ENCODE measurements at places on chromosomes 6 and 20.

- DNase-seq, result no peak
Observed at GRCh38 chr6:130754786-130755367, 72.3 kb upstream of the SMLR1 start.

DNA sequence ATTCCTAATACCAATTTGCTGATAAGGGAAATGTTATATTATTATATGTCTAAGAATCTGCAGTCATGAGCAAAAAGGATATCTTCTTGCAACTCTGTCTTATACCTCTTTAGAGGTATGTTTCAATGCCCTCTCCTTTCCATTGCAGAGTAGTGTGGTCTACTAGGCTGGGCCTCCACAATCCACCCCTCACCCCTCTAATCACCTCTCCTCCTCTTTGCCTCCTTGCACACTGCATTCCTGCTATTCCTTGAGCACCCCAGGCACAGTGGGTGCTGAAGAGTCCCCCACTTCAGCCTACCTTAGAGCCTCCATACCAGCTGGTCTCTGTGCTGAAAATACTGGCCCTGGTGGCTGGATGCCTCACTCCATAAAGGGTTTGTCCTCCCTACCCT lies 26.9 kb downstream of the ARMC2 start:
- DNase-seq, result no peak

DNA sequence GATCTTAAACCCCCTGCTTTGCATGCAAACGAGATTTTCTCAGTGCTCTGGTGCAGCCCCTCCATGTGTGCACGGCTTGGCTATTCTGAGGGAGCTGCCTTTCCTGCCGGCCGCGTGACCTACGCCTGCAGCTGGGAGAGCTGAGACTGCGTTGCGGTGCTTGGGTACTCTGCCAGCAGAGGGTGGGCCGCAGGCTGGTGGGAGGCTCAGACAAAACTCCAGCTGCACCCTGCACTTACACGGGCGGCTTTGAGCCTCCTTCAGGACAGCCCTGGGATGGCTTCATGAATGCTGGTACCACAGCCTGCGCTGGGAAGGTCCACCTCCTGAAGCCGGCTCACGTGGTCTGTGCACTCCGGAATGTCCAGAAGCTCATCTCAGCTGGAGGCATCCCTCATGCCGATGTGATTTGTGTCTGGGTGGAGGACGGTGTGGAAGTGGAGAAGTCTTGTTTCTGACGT lies 223.7 kb downstream of the DLL1 start:
- no peak for DNase-seq

GRCh38 chr20:31587545-31588389 lies 17.3 kb upstream of the ID1 start:
- DNase-seq, result peak; percentile 77

DNA sequence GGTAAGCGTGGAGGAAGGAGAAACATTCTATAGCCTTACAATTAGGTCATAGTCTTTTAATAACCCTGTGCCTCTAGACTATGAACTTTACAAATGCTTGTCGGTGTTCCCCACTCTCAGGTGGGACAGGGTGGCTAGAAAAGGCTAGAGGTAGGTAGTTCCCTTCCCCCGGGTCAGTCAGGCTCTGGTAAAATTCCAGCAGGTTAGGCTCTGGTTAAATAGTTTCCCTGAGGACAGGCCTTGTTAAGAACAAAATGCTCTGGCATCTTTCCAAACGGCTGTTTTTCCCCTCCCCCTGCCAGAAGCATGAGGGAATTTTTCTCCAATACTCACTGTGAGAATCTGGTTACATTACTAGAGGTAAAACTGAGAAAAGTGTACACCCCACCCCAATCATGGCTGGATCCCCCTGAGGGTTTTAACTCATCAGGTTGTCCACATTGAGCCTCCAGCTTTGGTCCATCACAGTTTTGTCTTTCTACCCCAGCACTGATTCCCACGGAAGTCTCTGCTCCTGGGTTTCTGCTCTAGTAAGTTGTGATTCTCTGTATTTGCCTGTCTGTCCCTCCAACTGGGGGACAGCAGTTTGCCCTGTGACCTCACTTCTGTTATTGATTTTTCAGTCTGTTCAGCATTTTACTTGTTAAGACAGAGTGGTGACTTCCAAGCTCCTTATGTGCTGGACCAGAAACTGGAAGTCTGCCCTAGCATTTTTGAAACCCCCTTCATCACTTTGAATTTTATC lies 84.7 kb upstream of the ADGRF1 start:
- peak; percentile 23 for DNase-seq

- DNase-seq, result no peak
Observed at GRCh38 chr6:76420094-76420493, 347.6 kb upstream of the IMPG1 start.

GRCh38 chr6:147287869-147288271 lies 83.7 kb downstream of the STXBP5 start:
- DNase-seq, result no peak

DNA sequence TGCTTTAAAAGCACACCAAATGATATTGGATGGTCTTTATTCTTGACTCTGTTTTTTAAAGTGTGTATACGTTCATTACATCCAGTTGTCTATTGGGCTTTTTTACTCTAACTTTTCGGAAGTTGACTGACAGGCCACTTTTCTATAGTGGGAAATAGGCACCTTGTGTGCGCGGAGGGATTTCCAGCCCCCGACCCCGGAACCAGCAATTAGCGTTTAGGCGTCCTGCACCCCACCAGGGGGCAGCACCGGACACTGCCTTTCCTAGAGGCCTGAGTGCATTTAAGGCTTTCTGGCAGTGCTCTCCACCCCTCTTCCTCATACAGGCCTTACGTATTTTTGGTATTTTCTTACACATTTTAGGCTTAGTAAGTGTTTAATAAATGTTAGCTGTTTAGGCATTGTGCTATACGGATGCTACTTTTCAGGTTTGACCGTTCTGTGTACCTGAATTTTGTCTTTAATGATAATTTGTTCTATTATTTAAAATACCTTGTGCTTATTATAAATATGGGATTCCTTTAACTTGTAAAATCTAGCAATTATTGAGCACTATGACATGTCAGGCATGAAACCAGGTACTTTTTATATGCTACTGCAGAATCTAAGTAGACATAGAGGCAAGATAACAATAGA lies 231.8 kb downstream of the BCKDHB start:
- peak; percentile 29 for DNase-seq

- DNase-seq, result no peak
Observed at GRCh38 chr6:137352859-137353258, 133.7 kb upstream of the IFNGR1 start.

GRCh38 chr20:61631751-61632150 lies 379.7 kb downstream of the CDH4 start:
- no peak for DNase-seq

GRCh38 chr6:155078331-155078745 lies 83.2 kb downstream of the TIAM2 start:
- DNase-seq, result no peak

DNA sequence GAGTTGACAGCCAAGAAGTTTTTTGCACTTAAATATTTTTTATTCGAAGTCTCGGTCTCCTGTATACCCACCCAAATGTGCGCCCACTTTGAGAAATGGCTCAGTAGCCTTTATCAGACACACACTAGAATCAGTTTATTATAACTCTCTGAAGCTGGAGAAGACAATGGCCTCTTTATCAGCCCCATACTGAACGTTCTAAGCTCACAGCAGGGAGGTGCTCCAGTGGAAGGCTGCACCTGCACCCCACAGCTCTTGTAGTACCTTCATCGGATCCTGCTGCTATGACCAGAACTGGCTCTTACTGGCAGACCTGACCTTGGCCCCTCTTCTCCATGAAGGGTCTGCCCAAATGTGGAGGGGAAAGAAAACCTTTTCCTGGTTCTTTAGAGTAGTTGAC lies 165.0 kb upstream of the SCGN start:
- DNase-seq, result no peak

DNA sequence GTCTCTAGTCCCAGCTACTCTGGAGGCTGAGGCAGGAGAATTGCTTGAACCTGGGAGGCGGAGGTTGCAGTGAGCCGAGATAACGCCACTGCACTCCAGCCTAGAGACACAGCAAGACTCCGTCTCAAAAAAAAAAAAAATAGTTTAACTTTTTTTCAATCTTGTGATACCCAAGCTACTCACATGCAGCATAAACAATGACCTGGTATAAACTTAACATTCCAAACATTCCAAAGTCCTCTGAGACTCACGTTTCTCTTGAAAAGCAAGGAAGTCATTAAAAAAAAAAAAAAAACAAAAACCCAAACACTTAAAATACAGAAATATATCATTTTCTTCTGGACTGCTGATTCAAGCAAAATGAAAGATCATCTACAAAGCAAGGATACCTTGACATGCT lies 14.3 kb downstream of the CRNKL1 start:
- no peak for DNase-seq

DNA sequence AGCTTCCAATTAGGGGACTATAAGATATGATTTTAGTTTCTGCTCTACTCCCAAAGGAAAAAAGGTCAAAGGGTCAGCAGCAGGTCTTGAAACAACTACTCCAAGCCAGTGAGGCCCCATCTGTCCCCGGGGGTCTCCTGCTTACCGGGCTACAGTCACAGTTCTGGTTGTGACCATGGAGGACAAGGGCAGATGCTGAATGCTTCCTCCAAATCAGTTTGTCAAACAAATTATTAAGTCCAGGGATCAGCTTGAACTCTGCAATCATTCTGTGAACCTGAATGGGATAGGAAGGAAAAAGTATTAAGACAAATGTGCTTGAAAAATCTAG lies 60.2 kb downstream of the MYH7B start:
- DNase-seq, result no peak

- no peak for DNase-seq
Observed at GRCh38 chr20:37681384-37682112, 12.3 kb upstream of the CTNNBL1 start.

DNA sequence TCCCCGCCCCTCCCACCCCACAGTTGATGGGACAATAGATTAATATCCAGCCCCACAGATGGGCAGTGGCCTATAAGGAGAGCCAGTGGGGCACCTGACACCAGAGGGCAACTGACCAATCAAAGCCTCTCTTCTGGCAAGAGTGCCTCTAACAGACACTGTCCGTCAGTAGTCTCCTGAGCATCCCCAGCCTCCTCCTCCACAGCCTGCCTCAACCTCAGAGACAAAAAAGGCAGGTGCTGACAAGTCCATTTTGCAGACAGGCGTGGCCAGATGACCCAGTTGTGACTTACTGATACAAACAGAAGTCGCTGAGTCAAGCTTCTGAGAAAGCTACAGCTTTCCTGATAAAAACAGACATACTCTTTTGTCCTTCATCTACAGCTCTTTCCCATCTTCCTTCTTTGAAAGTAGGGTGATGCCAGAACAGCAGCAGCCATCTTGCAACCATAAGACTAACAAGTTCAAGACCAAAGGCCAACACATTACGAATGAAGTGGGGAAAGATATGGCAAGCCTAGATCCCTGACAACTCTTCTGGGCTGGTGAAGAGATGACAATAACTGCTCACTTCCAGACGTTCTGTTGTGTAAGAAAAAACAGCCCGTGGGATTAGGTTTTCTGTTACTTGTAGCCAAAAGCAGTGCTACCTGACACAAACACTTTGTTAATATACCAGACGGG lies 12.3 kb downstream of the PPIL1 start:
- DNase-seq, result no peak

DNA sequence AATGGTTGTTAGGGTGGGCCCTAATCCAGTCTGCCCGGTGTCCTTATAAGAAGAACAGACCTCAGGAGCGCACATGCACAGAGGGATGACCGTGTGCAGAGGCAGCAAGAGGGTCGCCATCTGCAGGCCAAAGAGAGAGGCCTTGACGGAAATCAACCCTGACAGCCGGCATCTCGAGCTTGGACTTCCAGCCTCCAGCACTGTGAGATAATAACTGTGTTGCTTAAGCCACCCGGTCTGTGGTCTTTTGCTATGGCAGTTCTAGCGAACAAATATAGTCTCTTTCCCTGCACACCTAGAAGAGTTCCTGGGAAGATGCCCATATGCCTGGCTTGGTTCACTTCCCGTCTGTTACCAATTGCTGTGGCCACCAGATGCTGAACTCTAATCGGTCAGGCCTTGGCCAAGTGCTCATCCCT lies 35.3 kb upstream of the PTGIS start:
- no peak for DNase-seq

DNA sequence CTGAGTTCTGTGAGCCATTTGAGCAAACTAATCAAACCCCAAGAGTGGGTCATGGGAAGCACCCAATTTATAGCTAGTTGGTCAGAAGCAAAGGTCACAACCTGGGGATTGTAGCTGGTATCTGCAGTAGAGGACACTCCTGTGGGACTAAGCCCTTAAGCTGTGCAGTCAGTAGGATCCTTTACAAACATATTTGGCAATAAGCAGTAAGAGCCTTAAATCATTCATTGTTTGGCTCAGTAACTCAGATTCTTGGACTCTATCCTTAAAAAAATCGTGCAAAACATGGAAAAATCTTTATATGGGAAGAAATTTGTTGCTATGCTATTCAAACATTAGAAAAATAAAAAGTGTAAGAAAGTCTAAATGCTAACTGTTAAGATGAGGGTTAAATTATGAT lies 29.9 kb downstream of the FRK start:
- no peak for DNase-seq

DNA sequence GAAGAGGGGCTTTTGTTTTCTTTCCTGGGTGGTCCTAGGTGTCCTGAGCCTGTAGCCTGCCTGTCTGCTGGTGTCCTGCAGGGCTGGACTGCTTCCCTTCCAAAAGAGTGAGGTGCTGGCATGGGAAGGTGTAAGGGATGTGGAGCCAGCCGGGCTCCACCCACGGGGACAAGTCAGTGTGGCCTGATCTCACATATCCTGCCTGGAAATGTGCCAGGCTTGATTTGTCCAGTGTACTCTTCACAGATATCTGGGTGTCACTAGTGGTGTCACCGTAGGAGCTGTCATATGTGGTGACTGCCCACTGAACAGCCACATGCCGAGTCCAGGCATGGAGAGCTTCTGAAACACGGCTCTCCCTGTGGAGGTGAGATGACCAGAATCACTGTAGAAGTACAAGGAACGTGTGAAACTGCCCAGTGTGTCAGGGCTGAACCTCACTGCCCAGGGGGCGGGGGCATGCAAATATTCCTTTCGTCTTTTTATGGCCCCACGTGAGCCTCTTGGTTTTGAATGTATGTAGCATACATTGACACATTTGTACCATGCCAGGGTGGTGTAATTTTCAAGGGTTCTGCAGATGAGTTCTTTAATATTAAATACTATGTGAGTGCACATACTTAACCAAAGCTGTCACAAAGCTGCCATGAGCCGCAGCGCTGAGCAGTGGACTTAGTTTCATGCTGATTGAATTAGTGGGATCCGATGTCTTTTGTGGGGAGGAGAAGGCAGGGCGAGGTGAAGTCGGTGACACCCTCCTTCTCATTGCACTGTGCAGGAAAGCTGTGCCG lies 55.8 kb downstream of the CDH4 start:
- DNase-seq, result no peak

GRCh38 chr6:51855310-51856082 lies 231.9 kb downstream of the PKHD1 start:
- DNase-seq, result no peak
